H7 (cell line): ENCODE measurements at places on chromosomes 7 and 10. TPM values are rescaled to one million over a fixed set of nuclear protein-coding genes. Genes with fewer than 3 reads are reported as not detected.
A peak's percentile ranks its signal among the peaks of the same experiment; 100 is the strongest.

DNA sequence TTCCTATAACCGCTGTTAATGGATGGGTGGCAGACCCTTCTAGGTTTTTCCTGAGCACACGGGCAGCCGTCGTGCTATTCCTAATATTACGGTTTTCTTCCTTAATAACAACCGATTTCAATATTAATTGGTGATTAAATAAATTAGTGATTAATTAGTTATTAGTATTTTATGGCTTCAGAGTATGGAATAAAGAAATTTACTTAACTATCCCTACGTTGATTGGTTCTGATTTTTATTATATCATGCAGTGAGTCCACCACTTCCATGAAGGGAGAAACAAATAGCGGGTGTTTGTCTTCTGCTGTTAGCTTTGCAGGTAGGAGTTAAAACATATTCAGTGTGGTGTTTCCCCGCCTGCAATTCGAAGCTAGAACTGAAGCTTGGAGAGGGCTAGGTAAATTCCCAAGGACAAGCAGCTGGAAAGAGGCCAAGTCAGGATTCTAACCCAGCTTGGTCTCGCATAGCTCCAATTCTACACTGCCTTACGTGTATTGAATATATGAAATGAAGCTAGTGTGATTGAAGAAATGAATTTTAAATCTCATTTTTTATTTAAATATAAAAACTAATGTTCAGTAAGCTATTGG is 928 bp upstream of the CSTF2T start:
- no peak for DNase-seq

- DNase-seq, result peak; percentile 57
Measured at GRCh38 chr10:69732147-69732825, 69.4 kb upstream of the COL13A1 start.

DNA sequence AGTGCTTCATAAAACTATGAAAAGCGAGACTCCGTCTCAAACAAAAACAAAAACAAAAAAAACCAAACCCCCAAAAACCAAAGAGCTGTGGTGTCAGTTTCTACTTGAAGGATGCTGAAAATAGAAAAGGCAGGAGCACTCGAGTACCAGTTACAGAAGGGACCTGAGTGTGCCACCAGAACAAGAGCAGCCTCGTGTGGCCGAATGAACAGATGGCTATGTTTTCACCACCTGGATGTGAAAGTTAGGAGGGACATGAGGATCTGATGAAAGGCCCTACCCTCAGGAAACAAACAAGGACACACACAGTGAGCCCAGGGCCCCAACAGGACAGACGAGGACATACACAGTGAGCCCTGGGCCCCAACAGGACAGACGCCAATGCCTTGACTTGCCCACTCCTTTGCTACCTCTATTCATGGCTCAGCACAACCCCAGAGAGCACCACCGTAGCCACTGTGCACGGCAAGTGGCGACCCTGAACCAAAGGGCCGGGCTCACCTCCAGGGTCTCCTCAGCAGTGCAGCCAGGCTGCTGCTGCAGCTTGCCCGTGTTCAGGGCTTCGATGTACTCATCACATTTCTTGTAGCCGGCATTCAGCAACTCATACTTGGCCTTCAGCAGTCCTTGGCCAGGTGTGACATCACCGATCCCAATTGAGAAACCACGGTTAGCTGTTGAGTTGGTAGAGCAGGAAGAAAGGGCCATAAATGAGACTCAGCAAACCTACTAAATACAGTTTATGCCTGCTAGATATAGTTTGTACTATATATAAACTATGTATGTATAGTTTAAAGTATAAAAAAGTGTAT is 24.9 kb downstream of the POLR3A start:
- no peak for DNase-seq

PRSS58 gene
- total RNA-seq, result not detected in 2 replicates
